Left lung (tissue), 14 donors: ENCODE measurements at places on chromosomes 7 and 10.
A peak's percentile ranks its signal among the peaks of the same experiment; 100 is the strongest.

DNA sequence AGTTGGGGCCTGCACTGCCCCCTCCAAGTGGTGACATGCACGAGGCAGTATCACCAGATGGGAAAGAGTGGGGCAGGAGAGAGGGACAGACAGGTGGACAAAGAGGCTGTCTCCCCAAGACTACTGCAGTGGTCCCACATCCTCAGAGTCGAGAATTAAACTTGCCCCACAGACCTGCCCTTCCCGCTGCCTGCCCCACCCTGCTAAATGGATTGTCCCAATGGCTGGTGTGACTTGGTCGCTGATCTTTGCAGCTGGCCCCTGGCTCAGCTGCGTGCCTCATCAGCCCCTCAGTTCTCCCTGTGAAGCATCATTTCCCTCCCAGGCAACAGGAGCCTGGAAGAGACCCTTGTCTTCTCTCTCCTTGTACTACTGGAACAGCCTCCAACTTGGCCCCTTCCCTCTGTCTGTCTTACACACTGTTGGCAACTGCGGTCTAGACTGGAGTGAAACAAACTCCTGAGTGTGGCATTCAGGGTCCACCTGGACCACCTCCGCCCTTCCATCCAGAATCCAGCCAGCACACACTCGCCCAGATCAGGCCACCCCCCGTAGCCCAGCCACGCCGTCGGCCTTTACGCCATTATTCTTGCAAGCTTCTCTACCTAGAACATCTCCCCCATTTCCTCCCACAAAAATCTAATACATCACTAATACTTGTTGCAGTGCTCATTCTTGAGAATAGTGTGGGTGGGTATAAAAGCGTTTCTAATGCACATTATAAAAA lies 275.1 kb downstream of the CELF2 start:
- DNase-seq: no peak

DNA sequence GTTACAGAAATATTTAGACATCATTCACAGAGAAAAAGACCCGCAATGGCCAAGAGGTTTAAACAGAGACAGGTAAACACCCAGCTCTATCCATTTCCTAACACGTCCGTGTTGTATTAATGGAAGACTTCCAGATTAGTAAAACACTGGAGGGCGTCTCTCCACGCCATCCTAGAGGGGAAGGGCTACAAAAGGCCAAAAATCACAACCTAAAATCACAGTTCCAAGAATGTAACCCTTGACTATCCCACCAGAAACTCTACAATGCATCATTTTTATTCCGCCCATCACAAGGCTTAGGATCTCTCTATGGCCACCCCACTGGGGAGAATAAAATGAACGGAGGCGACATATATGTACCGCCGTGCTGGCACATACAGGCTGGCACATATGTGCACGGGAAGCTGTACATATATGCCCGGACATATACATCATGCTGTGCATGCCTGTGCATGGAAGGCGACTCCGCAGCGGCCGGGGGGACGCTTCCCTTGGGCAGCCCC lies 734 bp downstream of the PCLO start:
- DNase-seq: no peak

DNA sequence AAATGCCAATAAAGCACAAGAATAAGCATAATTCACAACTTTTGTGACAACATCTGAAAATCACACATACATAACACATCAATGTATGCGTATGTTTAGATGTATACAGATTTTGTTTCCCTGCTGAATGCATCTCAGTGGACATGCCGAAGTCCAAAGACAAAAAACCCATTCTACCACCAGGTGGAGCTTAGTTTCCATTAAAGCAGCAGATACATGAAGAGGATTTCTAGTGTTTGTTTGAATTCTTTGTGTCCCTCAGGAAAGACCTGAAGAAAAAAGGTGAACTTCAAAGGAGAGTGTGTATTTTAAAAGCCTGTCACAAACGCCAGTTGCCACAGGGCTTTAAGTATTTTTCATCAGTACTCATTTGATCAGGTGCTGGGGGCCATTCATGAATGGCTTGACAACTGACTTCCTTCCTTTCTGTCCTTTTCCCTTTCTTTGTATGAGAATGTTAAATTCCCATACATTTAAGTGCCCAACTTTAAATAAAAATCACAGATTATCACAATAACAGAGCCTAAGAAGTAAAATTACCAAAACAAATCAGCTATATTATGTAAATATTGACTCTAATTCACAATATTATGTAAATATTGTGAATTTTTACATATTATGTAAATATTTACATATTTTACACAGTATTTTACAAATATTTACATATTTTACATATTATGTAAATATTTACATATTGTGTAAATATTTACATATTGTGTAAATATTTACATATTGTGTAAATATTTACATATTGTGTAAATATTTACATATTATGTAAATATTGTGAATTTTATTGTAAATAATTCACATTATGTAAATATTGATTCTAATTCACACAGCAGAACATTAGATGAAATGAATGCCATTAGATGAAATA lies 343.0 kb downstream of the CRPPA start:
- no peak for DNase-seq

GRCh38 chr10:116353817-116354216 lies 29.6 kb downstream of the CCDC172 start:
- DNase-seq: no peak

GRCh38 chr7:45923290-45923689 lies 2.2 kb upstream of the IGFBP3 start:
- DNase-seq: peak; percentile 77

DNA sequence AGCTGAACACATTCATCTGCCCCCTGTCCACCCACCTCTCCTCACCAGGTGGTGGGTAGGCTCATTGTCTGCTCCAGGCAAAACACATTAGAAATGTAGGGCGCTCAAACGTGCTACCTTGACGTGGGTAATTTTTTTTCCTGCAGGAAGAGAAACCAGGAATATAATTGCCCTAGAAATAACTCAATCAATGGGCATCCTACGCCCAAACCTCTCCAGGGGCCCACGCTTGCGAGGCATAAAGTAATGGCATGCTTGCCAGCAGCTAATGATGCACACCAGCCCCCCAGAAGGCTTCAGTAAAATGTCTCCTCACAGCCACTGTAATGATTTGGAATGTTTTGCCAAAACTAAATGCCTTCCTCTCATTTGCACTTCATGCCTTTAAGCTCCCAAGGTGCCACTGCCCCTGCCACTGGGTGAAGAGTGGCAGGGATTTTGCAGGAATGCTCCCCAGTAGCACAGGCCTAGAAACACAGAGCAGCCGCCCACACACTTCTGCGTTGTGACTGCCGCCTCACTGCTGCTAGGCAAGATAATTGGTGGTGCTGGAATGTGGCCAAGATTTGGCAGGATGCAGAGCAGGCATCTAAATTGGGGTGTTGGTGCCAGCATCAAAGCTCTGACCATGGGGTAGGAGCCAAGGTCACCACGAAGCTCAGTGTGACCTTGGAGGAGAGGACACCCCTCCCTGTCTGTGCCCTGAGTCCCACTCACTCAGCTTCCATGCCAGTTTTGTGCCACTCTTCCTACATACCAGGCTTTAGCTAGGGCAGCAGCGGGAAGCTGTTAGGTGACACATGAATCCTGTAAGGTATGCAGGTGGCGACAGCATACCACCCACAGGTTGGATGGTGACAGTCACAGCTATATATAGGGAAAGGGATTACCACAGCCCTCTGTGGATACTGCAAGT lies 48.7 kb upstream of the PPP1R3C start:
- no peak for DNase-seq

DNA sequence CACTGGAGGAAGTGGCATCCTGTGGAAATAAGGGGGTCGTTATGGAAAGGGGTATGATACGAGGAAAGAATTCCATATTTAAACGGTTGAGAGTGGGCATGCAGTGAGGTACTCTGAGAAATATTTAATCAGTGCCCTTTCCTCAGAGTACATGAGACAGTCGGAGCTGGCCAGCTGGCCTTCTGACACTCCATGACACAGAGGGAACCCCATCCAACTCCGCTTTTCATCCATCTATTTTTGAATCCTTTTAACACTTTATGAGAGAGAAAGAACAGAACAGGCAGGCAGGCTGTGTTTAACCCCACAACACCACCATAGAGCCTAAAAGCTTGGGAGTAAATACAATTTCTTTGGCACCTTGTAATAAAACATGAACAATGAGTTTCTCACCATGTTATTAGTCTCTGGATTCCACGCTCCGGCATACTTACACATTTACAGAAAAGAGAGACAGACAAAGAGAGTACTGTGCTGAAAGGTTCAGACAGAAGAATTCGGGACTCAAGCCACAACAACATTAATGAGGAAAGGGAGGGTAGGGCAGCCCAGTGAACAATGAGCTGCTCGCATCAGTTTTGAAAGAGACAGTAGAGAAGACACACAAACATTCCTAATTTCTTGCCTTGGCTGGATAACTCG lies 124.2 kb upstream of the PDLIM1 start:
- no peak for DNase-seq

GRCh38 chr7:148773334-148773733 lies 74.6 kb downstream of the CUL1 start:
- no peak for DNase-seq

DNA sequence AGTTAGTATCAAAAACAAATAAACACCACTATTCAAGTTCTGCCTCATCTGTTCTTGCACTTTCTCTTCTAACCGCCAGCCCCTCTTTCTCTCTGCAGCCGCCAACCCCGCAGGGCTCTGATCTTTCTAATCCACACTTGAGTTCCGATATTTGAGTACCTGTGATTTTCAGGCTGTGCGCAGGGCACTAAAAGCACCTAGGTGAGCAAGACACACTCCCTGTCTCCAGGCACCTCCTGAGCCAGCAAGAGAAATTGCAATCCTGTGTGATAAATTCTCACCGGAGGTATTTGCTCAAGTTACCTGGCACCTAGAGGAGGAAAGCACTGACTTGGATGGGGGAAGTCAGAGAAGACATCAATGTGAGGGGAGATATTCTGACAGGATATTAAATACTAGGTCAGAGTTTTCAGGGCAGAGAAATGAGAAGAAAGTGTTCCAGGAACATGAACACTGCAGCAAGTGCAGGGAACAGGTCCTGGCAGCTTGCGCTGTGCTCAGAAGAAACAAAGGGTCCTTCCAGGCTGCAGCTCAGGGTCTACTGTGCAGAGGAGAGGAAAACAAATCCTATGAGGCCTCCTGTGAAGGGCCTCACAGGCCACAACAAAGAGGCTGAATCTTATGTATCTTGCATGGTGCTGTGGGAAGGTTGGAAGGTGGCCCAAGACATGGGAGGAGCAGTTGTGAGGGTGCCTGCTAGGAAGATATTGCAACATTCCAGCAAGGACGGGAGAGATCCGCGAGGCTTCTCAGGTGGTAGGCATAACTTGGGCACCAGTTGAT lies 568.7 kb upstream of the MGMT start:
- DNase-seq: no peak

- DNase-seq: peak; percentile 95
Observed at GRCh38 chr10:69318867-69319727, 40.8 kb downstream of the HK1 start.

DNA sequence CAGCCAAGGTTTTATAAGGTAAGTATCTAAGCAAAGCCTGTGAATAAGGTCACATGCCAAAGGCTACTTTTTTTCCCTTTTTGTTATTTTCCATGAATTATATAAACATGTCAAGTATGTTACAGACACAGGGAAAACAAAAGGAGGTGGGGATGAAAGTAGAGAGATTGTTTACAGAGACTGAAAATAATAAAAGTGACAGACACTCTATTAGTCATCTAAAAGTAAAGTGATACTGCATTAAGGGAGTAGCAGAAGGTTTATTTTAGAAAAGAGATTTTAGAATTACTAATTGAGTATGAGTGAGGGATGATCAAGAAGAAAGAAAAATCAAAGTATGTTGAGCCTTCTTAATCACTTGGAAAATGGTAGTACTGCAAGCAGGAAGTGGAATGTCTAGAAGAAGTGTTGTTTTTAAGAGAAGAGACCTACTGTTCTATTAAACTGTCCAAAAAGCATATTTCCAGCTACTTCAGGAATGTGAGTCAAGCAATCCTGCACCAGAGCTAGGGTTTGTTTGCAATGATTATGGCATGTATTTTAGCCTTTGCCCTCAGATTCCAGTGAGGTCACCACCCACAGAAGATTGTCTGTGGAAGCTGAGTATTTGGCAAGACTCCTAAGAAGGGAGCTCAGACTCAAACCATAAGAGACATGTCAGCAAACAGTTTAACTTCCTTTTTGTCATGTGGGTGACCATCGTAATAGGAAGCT lies 177.9 kb upstream of the PLXDC2 start:
- no peak for DNase-seq

- no peak for DNase-seq
Observed at GRCh38 chr10:132932461-132933307, 9.7 kb downstream of the CFAP46 start.

DNA sequence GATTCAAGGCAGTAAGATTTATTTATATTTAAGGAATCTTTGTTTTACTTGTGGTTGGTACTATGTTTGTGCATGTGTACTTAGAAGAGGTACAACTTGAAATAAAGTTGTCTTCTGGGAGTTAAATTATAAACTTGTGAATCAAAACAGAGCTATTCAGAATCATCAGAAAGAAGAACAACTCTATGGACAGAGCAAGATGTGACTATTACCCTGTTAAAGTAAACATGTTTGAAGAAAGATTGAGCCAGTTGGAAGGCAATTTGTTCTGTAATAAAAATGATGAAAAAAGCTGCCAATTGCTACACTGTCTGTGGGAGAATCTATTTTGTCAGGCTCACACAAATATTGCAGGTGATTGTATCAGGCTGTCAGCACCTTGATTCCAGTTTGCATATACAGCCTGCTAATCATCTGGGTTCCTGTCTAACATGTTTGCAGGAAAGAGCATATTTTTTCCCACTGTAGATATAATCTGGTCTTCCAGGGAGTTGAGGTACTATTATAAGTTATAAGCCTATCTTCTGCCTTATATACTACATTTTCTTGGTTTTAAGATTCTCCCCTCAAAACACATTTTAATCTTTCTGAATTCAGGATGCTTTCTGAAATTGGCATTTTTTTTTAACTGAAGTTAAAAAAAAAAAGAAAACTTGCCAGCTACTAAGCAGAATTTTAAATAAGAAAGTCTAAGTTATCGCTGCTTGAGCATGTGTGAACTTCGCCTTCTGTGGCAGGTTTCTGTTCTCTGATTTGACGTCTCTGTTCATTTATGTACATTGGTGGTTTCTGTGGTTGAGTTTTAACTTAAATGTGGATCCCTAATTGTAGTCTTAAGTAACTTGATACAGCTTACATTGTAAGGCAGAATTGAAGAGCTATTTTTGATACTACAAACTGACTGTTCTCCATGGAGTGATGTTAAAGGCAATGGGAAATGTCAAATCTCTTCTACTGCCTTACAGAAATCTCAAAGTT lies 46.0 kb downstream of the ZNRF2 start:
- DNase-seq: no peak
